Activated naive CD4-positive, alpha-beta T cell treated with anti-CD3 and anti-CD28 coated beads for 36 hours (primary cell): ENCODE measurements at places on chromosomes 4 and X. TPM values are rescaled to one million over a fixed set of nuclear protein-coding genes. Genes with fewer than 3 reads are reported as not detected.

CACNA1F gene
- total RNA-seq: 0.62 TPM

DNA sequence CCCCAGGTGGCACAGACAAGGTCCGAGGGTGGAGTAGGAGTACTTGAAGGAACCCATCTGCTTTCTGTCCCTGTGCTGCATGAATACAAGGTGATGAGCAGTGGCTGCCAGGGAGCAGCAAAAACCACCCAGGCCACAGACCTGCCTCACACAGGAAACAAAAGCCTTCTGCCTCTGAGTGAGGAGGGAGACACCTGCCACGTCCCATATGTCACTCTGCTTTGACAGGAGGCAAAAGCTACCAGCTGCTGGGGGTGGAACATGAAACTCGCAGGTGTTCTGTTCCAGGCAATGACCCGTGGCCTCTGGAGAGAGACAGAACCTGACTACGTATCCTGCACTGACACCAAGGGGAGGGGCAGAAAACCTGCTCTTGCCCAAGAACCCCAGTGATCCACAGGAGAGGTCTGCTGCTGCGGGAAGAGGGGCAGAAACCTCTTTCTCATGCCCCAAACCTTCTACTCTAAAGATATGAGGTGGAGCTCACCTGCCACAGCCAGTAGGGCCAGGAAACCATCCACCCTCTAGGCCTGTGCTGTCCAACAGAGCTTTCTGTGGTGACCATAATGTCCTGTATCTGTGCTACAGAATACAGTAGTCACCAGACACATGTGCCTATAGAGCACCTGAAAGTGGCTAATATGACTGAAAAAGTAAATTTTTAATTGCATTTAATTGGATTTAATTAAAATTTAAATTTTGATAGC is 172.9 kb downstream of the PRDM5 start:
- H3K27ac ChIP-seq: no peak overlapping the region
- DNase-seq: peak; percentile 12
- H3K4me3 ChIP-seq: no peak overlapping the region
- H3K27me3 ChIP-seq: no peaks in the 10 kb centered on the region
- H3K36me3 ChIP-seq: no peaks in the 10 kb centered on the region

DNA sequence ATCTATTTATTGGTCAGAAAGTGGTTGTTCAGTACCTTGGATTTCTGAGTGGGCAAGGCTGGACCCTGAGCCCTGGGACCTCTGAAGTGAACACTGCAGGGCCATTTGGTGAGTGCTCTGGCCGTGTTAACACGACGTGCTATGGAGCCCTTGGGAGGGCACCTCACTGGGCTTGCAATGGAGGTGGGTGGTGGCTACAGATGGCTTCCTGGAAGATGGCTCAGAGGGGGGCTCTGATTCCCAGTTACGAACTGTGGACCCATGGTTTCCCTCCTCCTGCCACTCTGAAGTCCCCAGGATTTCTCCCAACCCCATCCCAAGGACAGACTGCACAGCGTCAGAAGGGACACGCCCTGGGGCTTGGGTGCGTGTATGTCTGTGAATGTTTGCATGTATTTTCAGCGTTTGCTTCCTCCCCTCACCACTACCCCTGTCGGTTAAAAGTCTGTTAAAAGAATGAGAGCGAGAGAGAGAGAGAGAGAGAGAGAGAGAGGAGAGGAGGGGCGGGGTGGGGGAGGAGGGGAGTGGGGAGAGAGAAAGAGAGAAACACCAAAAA is 3.7 kb upstream of the RHOH start:
- DNase-seq: peak; percentile 52
- peaks cover 67% of the 10 kb centered on the region for H3K4me1 ChIP-seq
- peaks cover 10% of the 10 kb centered on the region for H3K36me3 ChIP-seq

GRCh38 chr4:33722800-33723516 is 2521.4 kb downstream of the ARAP2 start:
- no peaks in the 10 kb centered on the region for H3K27me3 ChIP-seq
- H3K36me3 ChIP-seq: no peaks in the 10 kb centered on the region
- no peak overlapping the region for H3K27ac ChIP-seq
- no peaks in the 10 kb centered on the region for H3K4me1 ChIP-seq
- no peak for DNase-seq
- no peak overlapping the region for H3K4me3 ChIP-seq

GRCh38 chr4:27616166-27616565 is 755.5 kb downstream of the STIM2 start:
- no peaks in the 10 kb centered on the region for H3K36me3 ChIP-seq
- H3K4me1 ChIP-seq: no peaks in the 10 kb centered on the region
- no peaks in the 10 kb centered on the region for H3K27me3 ChIP-seq
- no peak overlapping the region for H3K27ac ChIP-seq

- no peak overlapping the region for H3K27ac ChIP-seq
- H3K36me3 ChIP-seq: peaks cover 47% of the 10 kb centered on the region
- peak; percentile 17 for DNase-seq
- H3K4me3 ChIP-seq: no peak overlapping the region
- no peaks in the 10 kb centered on the region for H3K4me1 ChIP-seq
- H3K27me3 ChIP-seq: no peaks in the 10 kb centered on the region
Observed at GRCh38 chr4:25223802-25224375, 9.9 kb upstream of the PI4K2B start.

CCSER1 gene
- total RNA-seq: not detected

DNA sequence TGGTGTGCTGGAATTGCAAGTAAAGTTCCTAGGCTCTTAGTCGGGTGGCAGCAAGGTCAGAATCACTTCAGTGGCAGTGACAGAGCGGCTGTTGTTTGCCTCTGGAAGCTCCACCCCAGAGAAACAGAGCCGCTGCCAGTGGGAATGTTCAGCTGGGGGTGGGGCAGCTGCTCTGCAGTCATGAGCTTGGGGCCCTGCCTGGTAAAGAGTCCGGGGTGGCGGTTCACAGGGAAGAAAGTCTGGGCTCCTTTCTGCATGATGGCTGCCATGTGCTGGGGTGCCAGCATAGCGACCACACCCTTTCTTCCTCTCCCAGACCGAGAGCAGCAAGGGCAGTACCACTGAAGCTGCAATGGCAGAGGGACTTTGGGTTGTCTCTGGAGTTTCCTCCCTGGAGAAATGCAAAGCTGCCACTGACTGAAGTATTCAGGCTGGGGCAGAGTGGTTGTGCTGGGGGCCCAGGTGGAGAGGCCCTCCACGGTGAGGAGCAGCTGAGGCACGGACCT is 108.8 kb upstream of the CENPE start:
- no peak for DNase-seq
- H3K27ac ChIP-seq: no peak overlapping the region
- H3K36me3 ChIP-seq: no peaks in the 10 kb centered on the region
- H3K4me1 ChIP-seq: no peaks in the 10 kb centered on the region
- no peak overlapping the region for H3K4me3 ChIP-seq

DNA sequence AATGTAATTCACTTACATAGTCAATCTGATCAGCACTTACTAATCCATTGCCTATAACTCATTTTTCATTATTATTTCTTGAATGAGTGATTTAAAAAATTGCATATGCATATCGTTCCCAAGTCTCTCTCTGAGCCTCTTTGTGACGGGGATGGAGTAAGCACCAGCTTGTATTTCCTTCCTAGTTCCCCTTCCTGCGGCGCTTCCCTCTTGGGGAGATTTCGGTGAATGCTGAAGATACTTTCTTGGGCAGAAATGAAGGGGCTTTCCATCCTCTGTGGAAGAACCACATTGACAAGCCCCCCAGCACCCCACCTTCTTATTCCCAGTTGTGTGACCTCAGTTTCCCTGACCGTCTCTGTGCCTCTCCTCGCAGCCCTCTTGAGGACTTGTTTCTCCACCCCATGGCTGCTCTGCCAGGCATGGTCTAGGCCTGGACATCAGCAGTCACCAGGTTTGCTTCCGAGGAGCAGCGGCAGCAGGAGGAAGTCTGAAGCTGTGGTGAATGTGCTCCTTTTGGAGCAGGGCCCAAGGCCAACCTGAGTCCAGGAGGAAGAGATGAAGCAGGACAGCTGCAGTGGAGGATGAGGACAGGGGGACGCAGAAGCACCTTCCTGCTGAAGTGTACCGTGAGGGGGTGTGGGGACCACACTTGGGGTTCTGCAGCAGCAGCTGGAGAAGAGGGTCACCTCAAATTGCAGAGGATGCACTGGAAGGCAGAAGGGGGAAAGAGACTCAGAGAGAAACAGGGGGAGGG is 124.9 kb downstream of the IRF2 start:
- H3K36me3 ChIP-seq: no peaks in the 10 kb centered on the region
- H3K27me3 ChIP-seq: peaks cover 4% of the 10 kb centered on the region
- no peak for DNase-seq
- no peak overlapping the region for H3K4me3 ChIP-seq

- DNase-seq: no peak
- no peak overlapping the region for H3K4me3 ChIP-seq
- H3K27ac ChIP-seq: peak overlapping the region; percentile 46
- H3K36me3 ChIP-seq: peaks cover 20% of the 10 kb centered on the region
- H3K4me1 ChIP-seq: peaks cover 21% of the 10 kb centered on the region
- H3K27me3 ChIP-seq: no peaks in the 10 kb centered on the region
Observed at GRCh38 chrX:155231163-155231562, 14.9 kb downstream of the VBP1 start.

- no peaks in the 10 kb centered on the region for H3K36me3 ChIP-seq
- no peaks in the 10 kb centered on the region for H3K4me1 ChIP-seq
- no peak overlapping the region for H3K27ac ChIP-seq
- H3K4me3 ChIP-seq: no peak overlapping the region
- DNase-seq: no peak
Observed at GRCh38 chrX:10240918-10241317, 84.1 kb downstream of the CLCN4 start.

DNA sequence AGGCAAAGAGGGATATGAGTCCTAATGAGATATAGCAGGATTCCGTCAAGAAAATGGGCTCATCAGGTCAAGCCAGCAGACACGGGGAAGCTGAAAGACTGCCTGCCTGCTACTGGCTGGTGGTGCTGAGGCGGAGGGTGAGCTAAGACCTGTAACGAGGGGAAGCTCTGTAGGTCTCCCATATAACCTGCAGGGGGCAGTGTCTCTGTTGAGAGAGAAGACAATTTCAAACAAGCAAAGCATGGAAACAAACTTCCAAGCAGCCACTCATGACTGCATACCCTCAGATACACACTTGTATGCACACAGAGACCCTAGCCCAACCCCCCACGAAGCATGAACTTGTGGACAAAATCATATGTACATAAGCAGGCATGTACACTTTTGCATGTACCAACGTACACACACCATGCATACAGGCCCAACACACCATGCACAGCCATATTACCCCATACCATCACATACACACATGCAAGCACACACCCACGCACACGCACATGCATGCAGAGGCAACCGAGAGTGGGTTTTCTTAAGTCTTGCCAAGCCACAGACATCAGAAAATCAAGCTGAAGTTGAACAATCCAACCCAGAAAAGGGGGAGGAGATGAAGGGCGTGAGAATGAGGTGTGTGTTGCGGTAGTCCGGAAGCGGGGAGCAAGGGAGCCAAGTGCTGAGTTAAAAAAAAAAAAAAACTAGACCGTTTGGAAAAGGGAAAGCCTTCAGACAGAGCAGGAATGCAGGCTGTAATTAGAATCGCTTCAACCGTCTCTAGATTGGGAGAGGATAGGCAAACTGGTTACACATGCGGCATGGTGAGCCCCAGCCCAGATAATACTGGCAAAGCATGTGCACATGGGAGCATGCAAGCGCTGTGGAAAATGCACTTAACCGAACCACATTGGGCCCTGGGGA is 71.0 kb downstream of the PJA1 start:
- H3K4me3 ChIP-seq: no peak overlapping the region
- no peaks in the 10 kb centered on the region for H3K27me3 ChIP-seq
- no peak overlapping the region for H3K27ac ChIP-seq

GRCh38 chr4:178595500-178596138 is 1153.4 kb upstream of the AGA start:
- DNase-seq: no peak
- H3K27ac ChIP-seq: no peak overlapping the region
- no peaks in the 10 kb centered on the region for H3K36me3 ChIP-seq
- no peaks in the 10 kb centered on the region for H3K27me3 ChIP-seq
- no peak overlapping the region for H3K4me3 ChIP-seq

GABRA4 gene
- not detected for total RNA-seq

GRCh38 chrX:2479420-2479780 is 21.4 kb downstream of the DHRSX start:
- H3K4me3 ChIP-seq: no peak overlapping the region
- H3K27ac ChIP-seq: no peak overlapping the region

MAGEA9 gene
- not detected for total RNA-seq

GRCh38 chr4:5995901-5996623 is 22.2 kb downstream of the C4orf50 start:
- H3K27me3 ChIP-seq: peaks cover 7% of the 10 kb centered on the region
- DNase-seq: no peak
- no peak overlapping the region for H3K27ac ChIP-seq
- no peaks in the 10 kb centered on the region for H3K36me3 ChIP-seq
- H3K4me3 ChIP-seq: no peak overlapping the region

CT45A10 gene
- total RNA-seq: not detected

DNA sequence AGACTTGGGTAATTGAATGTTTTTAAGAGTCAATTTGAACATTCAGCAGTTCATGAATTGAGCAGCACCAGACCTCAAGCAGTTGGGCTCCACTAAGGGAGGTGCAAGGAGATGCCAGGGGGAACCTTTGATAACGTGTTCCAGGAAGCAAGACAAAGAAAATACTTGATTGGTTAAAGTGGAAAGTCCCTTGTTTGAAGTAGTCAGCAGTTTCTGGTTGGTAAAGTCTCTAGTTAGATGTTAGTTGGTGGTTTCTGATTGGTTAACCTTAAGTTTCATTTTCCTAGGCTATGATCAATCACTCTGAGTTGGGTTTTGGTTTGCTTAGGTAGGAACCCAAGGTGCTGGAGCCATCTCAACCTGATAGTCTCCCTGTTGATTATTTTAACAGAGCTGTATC is 4.0 kb downstream of the HERC6 start:
- peak; percentile 74 for DNase-seq
- peaks cover 41% of the 10 kb centered on the region for H3K4me1 ChIP-seq
- H3K36me3 ChIP-seq: peaks cover 13% of the 10 kb centered on the region
- H3K27me3 ChIP-seq: no peaks in the 10 kb centered on the region
- peak overlapping the region; percentile 53 for H3K4me3 ChIP-seq
